Cardiac fibroblast (primary cell): ENCODE measurements at places on chromosomes 13 and 19.

GRCh38 chr19:36215276-36216123 is 594 bp downstream of the ZNF146 start:
- DNase-seq, result peak; percentile 60

DNA sequence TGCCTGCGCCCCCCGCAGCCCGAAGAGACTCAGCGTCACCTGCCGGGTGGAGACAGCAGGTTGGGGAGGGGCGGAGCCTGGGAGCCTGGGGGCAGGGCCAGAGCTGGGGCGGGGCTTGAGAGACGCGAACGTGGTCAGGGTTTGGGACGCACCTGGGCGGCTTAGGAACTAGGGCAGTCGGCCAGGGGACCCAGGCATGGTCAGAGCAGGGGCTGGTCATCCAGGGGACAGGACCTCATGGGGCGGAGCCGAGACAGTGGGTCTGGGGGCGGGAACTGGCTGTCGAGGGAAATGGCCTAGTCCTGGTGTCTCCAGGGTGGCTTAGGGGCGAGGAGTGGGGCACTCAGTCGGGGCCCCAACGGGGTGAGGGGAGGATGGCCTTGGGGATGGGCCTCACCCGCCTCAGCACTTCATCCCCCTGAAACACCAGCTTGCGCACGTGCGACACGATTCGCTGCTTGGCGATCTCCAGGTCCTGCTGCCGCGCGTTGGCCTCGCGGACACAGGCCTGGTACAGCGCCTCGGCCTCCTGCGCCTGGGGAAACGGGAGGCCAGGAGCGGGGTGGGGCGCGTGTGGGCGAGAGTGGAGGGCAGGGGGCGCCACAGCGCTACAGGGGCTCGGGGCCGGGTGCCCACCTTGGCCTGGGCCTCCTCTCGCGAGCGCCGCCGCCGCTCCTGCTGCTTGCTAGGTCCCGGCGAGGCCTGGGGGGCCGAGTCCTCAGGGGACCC is 5.8 kb downstream of the GMIP start:
- DNase-seq, result no peak

DNA sequence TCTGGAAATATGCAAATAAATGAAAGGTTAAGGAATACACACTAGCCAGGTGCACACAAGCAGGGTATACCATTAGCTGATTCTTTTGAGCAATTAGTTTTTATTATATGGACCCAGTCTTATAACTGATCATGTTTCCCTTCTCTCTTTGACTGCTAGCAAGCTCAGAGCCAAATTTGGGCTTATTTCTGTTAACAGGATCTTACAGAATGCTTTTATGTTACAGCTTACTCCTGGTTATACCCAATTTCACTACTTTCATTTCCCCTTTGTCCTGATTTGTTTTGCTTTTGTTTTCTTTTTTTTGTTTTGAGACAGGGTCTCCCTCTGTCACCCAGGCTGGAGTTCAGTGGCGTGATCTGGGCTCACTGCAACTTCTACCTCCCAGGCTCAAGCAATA is 12.9 kb upstream of the TPT1 start:
- no peak for DNase-seq

- no peak for DNase-seq
These were observed 38.1 kb downstream of the ZNF493 start for GRCh38 chr19:21434967-21435544.

GRCh38 chr13:100433475-100433874 is 155.1 kb downstream of the GGACT start:
- no peak for DNase-seq

DNA sequence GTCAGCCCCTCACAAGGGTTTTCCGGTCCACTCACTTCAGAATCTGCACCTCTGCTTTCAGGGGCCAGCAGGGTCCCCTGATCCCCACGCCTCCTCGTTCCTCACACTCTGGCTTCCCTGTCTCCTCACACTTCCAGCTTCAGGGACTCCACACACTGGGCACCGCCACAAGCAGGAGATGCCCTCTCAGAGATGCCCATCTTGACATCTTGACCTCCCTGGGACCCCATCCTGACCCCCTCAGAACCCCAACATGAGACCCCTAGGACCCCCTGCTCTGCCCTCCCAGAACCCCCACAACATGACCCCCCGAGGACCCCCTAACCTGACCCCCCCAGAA is 2.7 kb downstream of the MAP2K2 start:
- no peak for DNase-seq

- DNase-seq, result peak; percentile 79
These were observed 8.1 kb upstream of the SEMA6B start for GRCh38 chr19:4567584-4568071.

DNA sequence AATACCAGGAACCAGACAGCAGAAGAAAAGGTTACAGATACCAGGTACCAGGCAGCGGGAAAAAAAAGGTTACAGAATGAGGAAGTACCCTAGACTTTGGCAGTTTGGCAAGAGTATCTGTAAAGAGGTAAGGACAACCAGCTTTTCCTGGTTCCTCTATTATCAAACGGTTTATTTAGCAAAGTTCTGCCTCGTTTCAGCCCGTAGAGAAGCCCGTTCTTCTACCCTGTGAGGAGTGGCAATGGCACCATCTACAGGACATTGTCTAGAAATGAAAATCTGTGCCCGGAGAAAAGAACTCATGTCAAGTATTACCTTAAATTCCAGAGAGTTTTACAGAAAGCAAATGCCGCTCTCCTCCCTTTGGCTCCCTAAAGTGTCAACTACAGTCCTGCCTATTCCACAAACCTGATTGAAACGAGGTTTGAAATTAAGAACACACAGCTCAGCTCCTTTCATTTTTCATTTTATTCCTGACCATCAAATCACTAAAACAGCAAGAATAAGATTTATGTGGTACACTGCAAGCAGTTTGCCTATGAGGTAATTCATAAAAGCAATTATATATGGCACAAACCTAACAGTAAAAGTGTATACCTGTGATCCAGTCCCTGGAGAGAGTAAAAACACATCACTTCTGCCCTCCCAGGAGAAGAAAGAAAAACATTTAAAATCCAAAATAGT is 226.3 kb downstream of the SLC7A1 start:
- DNase-seq, result peak; percentile 56

DNA sequence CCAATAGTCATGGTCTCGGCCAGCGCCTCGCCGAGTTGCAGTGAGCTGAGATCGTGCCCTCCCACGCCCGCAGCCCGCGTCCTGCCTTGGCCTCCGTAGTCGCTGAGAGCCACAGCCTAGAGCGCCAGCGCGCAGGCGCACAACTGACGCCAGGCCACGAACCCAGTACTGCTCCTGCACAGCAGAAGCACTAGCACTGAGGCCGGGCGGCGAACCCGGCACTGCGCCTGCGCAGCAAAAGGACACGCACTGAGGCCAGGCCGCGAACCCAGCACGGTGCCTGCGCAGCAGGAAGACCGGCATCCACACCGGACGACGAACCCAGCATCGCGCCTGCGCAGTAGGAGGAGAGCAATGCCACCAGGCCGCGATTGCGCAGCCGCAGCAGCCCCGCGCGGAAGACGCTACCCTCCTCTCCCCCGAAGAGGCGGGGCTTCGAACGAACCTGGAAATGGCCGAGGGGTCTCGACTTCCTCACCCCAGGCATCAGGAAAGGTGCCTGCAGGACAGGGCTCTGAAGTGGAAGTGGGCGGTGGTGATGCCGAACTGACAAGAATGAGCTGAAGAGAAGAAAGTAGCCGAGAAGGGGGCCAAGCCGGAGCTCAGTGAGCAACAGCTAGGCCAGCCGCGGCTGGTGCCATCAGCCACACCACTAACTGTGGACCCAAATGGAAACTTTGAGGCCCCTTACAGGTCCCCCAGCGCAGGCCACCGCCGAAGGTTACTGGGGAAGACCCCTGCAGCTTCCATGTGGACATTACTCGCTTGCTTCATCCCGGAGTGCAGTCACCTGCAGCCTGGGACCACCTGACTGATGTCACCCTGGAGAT is 7.5 kb downstream of the F10 start:
- DNase-seq, result peak; percentile 44

DNA sequence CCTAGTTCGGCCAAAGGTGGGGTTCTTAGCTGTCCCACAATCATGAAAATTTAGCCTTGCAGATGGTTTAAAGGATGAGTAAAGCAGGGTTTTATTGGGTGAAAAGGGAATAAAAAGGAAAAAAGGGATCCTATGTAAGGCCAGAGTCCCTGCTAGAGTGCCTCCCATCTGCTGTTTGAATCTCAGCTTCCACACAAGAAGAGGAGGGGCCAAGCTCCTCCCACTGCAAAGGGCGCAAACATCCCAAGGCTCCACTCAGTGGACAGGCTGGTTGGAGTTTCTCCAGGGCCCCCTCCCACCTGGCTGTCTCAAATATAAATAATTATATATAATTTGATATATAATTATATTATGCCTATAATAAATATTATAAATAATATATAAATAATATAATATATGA is 1272.1 kb upstream of the PCDH20 start:
- DNase-seq, result no peak

DNA sequence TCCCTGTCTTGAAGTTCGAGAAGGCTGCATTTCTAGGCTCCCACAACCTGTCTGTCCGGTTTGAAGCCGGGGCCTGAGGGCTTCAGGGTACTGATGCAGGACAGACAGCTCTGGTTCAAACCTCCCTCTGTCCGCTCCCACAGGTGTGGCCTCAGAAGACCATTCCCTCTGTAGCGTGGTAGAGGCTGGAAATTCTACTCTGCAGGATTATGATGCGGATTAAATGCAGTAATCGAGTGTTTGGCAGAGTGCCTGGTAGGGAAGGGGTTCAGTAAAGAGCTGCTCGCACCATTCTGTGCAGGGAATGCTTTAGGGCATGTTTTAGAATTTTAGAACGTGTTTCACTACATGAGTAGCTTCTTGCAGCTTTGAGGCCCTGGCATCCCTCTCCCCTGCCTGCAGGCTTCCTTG is 30.5 kb downstream of the PPP1R37 start:
- DNase-seq, result no peak

- no peak for DNase-seq
These were observed 34.1 kb upstream of the KLF12 start for GRCh38 chr13:74168263-74168675.

GRCh38 chr13:75178436-75178835 is 303.5 kb downstream of the TBC1D4 start:
- DNase-seq, result no peak

DNA sequence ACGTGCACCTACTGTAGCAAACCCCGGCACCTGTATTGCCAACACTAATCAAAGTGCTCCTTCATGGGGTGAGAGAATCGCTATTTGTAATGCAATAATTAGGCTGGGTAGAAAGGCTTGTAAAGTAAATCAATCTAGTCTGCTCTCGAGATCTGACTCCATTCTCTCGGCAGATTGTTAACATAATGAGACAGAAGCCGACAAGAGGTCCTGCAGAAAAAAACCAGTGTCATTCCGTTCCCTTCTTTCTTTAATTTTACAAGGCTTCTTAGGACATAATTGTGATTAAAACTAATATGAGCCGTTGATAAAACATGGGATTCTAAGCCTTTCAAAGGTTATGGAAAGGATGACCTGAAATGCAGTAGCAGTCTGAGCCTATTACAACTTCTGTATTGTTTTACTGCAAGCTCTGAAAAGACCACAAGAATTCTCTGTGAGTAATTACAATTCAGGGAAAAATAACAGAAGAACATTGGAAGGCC is 530.0 kb downstream of the PCDH9 start:
- DNase-seq, result no peak

- DNase-seq, result peak; percentile 57
These were observed 1.2 kb downstream of the TBC1D4 start for GRCh38 chr13:75480671-75481175.

DNA sequence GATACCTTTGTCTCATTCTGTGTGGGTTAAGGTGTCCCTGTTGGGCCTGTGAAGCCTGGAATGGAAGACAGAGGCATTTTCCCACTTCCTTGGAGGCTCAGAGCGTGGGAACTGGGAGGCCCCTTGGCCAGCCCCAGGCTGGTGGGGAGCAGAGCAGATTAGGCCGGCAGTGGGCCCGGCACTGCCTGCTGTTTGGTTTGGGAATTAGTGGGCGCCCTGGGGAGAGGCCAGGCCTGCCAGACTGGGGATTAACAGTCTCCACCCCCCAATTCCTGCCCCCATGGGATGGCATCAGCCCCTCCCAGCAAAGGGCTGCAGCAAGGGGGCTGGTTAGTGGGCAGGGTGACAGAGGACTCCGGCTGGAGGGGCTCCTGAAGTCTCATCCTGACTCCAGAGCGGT is 3.1 kb upstream of the BEST2 start:
- DNase-seq, result no peak

GRCh38 chr19:29483641-29483920 is 42.2 kb upstream of the VSTM2B start:
- no peak for DNase-seq

DNA sequence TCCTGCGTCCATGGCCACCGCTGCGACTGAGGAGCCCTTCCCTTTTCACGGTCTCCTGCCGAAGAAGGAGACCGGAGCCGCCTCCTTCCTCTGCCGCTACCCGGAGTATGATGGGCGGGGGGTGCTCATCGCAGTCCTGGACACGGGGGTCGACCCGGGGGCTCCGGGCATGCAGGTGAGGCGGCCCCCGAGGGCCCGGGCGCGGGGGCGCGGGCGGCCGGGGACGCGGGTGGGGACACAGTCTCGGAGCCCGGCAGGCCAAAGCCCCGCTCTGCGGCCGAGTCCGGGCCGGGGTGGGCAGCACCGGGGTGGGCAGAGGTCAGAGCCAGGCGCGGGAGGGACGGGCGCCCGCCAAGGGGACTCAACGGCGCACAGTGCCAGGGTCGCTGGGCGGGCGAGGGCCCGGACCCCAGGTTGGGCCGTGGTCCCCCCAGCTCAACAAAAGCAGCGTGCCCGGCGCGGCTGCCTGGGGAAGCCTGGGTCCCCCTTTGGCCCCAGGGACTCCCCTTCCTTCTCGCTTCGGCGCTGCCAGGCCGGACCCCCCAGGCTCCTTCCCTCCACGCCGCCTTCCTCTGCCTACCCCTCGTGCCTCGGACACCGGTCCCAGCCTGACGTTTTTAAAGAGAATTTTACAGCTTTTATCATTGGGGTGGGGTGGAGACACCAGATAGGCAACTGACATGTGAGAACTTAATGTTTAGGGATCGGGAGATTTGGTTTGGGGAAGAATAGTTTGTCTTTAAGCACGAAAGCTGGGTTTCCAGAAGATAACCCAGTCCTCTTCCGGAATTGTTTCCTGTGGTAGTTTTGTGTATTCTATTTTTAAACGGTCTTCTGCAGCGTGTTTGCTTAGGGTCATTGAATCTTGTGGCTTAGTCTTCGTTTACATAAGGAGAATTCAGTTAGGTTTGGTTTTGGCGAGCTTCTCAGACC is 509 bp downstream of the TPP2 start:
- peak; percentile 23 for DNase-seq
